Activated CD8-positive, alpha-beta memory T cell treated with anti-CD3 and anti-CD28 coated beads for 1 hour (primary cell): ENCODE measurements at places on chromosomes 4 and X.

- DNase-seq: no peak
These were observed 7.3 kb downstream of the PITX2 start for GRCh38 chr4:110615353-110616237.

DNA sequence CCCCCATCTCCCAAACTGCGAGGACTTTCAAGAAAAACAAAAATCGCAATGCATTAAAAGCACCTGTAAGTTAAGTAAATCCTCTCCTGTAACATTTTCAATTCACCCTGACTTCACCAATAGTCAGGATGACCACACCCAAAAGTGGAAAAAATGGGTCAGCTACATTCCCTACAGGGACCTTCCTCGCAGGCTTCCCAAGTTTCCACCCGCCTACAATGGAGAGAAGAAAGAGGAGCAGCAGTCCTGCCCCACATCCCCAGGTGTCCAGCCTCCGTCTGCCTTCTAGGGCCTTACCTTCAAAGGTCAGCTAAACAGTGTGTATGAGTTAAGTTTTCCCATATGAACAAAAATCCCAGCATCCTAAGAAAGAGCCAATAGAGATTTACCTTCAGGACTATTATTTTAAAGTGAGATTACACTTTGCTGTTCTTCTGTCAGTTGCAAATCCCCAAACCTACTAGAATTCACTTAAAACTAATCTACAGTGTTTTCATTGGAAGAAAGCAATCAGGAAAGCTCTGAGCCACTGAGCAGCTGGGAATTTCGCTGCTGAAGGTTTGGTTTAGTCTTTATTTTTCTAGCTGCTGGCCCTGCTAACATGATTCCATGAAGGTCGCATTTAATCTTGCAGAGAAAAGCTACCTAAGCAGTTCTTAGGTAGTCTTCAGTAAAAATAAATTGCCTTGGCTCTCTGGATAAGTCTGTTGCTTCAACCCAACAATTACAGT, 12.5 kb downstream of the IRF2 start:
- no peak for DNase-seq

- DNase-seq: no peak
These were observed 85.5 kb downstream of the RTL3 start for GRCh38 chrX:78573630-78574029.

DNA sequence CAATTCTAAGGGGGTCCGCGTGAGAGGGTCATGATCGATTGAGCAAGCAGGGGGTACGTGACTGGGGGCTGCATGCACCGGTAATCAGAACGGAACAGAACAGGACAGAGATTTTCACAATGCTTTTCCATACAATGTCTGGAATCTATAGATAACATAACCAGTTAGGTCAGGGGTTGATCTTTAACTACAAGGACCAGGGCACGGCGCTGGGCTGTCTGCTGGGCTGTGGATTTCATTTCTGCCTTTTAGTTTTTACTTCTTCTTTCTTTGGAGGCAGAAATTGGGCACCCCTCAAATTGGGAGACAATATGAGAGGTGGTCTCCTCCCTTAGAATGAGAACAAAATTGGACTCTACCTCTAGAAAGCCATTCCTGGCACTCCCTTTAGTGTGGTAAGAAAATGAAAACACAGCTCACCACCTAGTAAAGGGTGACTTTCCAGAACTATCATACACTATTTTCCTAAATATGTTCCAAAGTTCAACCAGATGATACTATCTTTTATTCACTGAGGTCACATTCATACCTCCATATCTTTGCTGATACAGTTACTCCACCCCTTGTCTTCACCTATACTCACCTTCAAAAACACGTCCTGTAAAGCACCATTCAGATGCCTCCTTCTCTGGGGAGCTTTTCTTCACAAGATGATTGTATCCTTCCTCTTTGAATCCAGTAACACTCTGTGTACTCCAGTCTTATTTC, 1058.3 kb upstream of the SLIT2 start:
- DNase-seq: no peak

DNA sequence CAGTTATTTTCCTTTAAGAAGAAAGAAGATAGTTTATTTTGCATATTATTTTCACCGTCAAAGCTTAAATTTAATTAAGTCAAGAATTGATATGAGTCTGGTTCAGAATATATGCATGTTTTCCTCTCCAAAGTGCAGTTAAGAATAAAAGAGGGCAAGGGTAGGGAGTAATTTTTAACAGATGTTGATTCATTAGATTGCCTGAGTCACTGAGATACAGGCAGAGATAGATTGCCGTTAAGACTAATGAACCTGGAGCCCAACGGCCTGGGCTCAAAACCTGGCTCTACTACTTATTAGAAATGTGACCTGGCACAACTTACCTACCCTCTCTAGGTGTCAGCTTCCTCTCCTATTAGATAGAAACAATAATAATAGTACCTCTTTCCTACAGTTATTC, 1037.4 kb upstream of the PABPC4L start:
- DNase-seq: no peak

DNA sequence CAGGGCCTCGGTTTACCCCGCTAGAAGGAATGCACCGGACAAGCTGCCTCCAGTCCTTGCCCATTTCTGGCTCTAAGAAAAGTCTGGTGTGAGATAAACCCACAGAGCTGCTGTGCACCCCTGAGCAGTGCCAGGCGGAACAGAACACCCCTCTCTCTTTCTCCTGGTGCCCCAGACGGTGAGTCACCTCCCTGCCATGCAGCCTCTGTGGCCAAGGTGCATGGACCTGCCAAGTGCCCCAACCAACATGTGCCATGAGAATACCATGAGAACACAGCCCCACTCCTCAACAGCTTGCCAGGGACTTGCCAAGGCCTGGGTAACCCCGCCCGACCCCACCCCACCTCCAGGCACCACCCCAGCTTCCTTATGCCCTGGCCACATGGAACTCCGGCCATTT, 47.7 kb upstream of the MAN2B2 start:
- no peak for DNase-seq

GRCh38 chr4:23945451-23946017, 55.7 kb upstream of the PPARGC1A start:
- no peak for DNase-seq

- DNase-seq: no peak
These were observed 33.6 kb upstream of the NOCT start for GRCh38 chr4:138981930-138982390.

DNA sequence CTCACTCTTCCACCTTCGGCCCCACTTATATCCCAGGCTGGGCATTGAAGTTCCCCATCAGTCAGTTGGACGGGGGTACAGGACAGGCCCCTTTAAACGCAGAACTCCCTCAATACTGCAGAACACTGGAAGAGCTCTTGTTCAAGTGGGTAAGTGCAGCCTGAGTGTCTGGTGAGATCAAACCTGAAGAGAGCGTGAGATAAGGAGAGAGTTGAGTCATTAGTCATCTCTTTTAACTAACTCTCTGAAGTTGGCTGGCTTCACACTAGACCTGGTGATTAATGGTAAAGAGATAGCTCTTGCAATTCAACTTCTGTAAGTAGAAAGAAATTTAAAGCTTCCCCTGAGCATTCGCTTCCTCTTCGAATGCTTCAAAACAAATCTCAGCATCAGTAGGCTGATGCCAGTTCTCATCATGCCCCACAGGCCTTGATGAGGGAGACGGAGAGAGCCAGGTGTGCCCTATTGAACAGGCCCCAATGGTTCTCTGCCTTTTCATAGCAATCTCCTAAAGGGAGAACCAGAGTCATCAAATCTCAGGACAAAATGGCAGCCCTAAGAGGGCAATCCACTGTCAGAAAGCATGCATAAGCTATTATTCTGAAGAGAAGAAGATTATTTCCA, 41.0 kb upstream of the JADE1 start:
- no peak for DNase-seq

GRCh38 chrX:80876877-80877276, 67.2 kb upstream of the BRWD3 start:
- no peak for DNase-seq

DNA sequence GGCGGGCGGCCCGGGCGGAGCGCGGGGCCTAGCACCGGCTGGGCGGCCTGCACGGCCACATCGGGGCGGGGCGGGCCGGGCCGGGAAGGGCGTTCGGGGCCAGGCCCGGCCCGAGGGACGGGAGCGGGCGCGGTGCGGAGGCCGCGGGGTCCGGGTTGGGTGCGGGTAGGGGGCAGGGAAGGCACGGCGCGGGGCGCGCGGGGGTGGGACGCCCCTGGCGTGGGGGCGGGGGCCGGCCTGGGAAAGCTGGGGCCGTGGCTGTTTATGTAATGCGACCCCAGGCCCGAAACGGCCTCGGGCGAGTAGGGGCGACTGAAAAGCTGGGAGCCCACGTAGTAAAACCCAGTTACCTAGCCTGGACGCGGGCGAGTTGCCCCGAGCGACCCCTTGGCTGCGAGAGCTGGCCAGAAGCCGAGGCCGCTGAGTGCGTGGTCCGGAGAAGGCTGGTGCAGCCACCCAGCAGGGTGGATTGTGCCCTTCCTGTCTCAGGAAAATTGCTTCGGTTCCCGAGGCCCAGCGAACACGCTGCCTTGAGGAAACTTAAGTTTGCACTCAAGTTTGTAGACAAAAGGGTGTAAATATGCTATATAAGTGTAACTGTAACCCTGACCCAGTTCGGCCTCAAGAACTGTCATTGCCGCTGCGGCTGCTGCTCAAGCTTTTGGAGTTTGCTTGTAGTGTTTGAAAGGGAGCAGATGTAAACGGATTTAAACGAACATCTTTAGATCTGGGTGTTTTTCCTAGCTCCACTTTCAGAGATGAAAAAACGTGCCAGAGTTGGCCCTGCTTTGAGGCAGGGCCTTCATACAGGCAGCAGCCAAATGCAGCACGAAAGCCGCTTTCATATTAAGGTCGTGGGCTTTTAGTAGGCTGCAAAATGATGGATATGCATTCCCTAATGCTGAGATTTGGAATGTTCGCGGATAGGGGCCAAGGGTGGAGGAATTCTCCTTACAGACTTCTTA, 674 bp downstream of the SEC24B start:
- DNase-seq: no peak

DNA sequence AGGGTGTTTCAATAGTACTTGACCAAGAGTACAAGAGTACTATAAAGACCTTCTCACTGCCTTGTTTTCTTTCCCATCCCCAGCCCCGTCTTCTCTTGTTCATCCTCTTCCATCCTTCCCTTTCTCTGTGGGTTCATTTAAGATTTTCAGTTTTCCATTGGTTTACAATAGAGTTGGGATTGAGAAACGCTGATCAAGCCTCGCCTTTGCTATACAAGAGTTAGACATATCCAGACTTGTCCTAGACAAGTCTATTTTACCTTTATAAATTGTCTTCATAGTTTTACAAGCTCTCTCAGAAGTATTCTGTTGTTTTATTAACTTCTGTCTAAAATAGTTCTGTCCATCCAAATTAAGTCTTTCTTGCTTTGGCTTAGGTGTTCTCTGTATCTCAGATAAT, 29.6 kb upstream of the SCML1 start:
- DNase-seq: no peak

DNA sequence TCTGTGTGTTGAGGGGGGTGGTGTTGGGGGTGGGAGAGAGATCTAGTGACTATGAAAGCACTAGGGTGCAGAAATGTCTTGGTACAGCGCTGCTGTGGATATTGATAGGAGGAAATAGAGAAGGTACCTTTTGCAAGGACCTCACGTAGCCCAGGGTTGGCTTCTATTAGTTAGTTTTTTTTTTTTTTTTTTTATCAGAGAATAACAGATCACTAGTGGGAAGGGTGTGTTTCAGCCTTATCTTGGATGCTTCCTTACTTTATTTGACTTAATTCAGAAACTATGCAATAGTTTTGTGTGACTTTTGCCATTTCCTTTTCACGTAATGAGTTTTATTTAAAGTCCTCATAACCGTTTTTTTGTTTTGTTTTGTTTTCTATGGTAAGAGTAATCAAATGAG, 16.4 kb upstream of the PGRMC2 start:
- no peak for DNase-seq

DNA sequence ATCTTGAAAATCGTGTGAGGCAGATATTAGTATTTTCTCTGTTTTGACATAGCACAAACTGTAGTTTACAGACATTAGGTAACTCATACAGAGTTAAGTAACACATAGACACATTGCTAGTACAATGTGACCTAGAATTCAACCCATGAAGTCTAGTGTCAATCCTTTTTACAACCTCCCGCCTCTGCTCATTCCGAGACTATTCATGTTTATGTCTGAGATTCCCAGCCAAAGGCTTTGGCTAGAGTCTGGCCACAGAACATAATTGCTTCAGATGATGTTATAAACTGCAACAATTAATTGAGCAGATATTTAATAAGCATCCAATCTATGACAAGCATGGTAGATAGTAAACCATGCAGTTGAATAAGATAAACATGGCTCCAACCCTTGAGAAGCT, 841.0 kb downstream of the STIM2 start:
- no peak for DNase-seq

DNA sequence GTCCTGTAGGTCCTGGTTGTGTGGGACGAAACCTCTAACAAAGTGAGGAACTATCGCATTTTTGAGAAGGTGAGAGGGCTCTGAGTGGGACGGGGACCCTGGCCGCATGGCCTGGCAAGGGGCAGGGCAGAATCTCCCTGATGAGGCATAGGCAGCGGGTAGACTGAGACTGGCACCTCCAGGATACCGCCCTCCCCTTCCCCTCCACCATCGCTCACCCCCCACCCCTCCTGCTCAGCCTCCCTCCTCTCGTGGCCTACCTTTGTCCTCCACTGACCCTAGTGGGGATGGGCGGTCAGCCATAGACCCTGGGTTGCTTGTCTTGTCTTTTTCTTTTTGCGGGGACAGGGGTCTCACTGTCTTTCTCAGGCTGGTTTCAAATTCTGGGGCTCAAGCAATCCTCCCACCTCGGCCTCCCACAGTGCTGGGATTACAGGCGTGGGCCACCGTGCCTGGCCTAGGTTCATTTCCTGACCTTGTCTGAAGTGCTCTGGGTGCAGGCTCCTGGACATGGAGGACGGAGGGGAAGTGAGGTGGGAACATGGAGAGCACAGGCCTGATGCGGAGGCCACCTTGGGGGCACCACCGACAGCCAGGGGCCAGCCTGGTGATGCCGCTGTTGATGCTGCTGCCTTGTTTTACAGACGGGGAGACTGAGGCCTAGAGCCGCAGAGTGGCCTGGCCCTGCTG, 10.5 kb upstream of the ADD1 start:
- DNase-seq: no peak

- no peak for DNase-seq
These were observed 44.8 kb downstream of the UGT2A3 start for GRCh38 chr4:68906780-68907137.

DNA sequence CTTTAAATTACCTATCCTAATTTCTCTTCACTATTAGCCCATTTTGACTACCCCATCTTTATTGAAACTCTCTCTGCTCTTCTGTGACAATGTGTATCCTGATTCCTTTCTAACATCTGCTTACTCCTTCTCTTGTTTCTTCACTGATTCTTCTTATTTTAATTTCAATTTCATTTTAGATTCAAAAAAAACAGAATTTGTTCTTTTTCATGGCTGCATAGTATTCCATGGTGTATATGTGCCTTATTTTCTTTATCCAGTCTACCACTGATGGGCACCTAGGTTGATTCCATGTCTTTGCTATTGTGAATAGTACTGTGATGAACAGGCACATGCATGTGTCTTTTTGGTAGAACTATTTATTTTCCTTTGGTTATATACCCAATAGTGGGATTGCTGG, 120.0 kb upstream of the VAMP7 start:
- no peak for DNase-seq

GRCh38 chrX:132612821-132613564, 124.2 kb upstream of the MBNL3 start:
- peak; percentile 1 for DNase-seq

- no peak for DNase-seq
These were observed 1.7 kb upstream of the RRAGB start for GRCh38 chrX:55715847-55716246.
